Breast epithelium (tissue), 4 donors: ENCODE measurements at places on chromosomes 7 and 10. TPM values are rescaled to one million over a fixed set of nuclear protein-coding genes. Genes with fewer than 3 reads are reported as not detected.

The CCDC146 gene
- 15.5 TPM for total RNA-seq

The MSS51 gene
- 4.2 TPM for total RNA-seq

The KCP gene
- 0.33 TPM for total RNA-seq

The MMP21 gene
- not detected for total RNA-seq

The SSMEM1 gene
- not detected for total RNA-seq

The MBL2 gene
- not detected for total RNA-seq

The INHBA gene
- total RNA-seq: 2.0 TPM
